Activated naive CD4-positive, alpha-beta T cell (primary cell): ENCODE measurements at places on chromosomes 12 and 14.

GRCh38 chr14:52442166-52442565, 110.1 kb downstream of the TXNDC16 start:
- no peak for DNase-seq

DNA sequence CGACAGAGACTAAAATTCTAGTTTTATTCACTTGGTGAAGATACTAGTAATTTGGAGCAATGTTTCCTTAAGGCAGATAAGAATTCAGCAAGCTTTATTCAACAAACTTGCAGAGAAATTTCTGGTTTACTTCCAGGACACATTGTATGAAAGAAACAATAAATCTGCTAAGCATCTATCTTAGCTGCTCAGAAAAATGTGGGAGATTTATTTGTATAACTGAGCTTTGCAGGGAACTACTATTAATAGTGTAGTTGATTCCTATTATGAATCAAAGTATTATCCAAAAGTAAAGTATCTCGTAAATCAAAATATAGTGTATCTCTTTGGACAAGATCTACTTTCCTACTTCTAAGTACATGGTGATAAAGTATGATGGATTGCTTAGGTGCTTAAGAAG, 239.4 kb upstream of the TMTC1 start:
- no peak for DNase-seq

DNA sequence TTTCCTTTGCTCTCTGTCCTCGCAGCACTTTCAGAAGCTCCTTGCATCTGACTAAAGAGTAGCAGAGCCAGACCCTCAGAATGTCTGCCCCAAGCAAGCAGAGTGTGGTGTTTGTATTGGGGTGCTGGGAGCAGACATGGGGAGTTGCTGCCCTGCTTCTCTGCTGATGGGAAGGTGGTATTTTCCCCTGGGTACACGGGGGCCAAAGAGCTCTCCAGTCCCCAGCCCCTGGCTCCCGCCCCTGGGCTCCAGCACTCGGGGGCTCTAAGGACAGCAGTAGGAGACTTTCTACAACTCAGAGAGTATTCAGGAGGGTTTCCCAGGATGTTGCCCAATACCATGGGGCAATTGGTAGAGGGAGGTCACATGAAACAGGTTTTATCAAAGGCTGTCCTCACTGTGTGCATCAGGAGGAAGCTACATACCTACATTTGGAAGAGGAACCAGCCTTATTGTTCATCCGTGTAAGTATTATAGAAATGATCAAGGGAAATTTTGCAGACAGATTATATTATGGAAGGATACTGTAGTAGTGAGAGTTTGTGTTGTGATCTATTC, 50.3 kb downstream of the DAD1 start:
- no peak for DNase-seq

- no peak for DNase-seq
These were observed 1.2 kb upstream of the ARL6IP4 start for GRCh38 chr12:122979001-122979907.

DNA sequence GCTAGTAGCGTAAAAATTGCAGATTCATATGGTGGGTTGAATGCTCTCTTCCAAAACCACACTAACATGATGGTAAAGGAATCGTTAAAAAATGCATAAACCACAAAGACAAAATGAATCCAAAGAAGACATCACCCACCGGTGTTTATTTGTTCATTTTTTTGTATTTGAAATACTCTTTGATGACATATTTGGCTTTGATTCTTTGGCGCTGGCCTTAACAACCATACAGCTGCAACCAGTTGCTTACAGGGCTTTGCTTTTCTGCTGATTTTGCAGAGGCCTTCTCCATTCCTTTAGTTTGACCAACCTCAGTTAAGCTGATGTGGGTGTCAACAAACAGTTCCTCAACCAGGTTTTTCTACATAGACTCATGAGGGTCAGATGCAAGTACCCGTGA, 103.5 kb downstream of the CACNA1C start:
- no peak for DNase-seq

DNA sequence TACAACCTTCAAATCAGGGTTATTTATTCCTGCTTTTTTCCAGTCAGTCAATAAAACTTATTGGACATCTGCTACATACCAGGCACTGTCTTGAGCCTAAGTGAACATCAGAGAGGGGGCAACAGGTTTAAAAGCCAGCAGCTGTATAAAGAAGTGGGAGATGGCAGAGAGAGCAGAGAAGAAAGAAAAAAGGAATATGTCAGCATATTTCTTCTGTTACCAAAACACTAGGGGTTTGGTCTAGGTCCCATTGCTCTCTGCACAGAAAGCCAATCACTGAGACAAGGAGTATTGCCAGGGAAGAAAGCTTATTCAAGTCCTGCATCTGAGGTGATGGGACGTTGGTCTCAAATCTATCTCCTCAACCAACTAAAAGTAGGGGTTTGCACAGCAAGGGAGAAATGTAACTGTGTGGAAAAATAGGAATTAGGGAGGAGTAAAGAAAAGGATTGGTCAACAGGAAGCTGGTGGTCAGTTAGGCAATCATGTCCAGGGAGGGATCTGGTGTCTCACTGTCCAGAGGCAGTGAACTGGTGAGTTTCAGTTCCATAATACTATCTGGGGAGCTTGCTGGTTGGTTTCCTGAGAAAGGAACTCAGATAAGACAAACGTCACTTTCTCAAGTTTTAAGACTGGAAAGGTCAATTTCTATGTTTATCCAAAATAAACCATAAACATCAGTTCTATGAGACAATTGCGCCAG, 107.5 kb downstream of the PHLDA1 start:
- no peak for DNase-seq
